ENCODE measurements at places on chromosomes 5 and 9.

GRCh38 chr5:57577432-57578175 is 95.0 kb upstream of the ACTBL2 start:
- DNase-seq = no peak

GRCh38 chr5:108650997-108651396 is 96.7 kb upstream of the FER start:
- DNase-seq = no peak

GRCh38 chr5:110070836-110071235 is 381.1 kb downstream of the MAN2A1 start:
- no peak for DNase-seq

- peak; percentile 56 for DNase-seq
Observed at GRCh38 chr5:147949711-147950573, 43.6 kb upstream of the C5orf46 start.

DNA sequence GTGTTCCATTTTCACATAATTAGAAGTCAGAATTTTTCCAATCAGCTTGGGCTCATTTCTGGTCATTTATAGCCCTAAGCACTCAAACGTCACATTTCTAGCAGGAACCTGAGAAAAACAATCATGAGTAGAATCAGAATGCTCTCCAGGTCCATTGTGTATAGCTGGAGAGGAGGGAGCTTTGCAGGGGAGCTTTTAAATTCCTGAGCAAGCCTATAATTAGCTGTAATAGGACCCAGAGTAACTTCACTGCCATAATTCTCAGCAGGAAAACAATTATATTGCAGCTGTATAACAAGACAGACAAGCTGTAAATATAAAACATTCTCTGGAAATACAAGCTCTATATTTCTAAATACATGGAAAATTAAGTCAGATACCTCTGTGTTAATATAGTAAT is 637.6 kb upstream of the SGCD start:
- no peak for DNase-seq

GRCh38 chr5:95655575-95655974 is 9.0 kb downstream of the RFESD start:
- DNase-seq = no peak

GRCh38 chr9:92122061-92122460 is 6.8 kb upstream of the SPTLC1 start:
- no peak for DNase-seq

GRCh38 chr5:102668220-102668932 is 86.7 kb upstream of the PAM start:
- no peak for DNase-seq

- DNase-seq = no peak
Observed at GRCh38 chr9:114853071-114853855, 47.4 kb upstream of the TNFSF15 start.

GRCh38 chr5:67453111-67453905 is 256.7 kb upstream of the CD180 start:
- no peak for DNase-seq

DNA sequence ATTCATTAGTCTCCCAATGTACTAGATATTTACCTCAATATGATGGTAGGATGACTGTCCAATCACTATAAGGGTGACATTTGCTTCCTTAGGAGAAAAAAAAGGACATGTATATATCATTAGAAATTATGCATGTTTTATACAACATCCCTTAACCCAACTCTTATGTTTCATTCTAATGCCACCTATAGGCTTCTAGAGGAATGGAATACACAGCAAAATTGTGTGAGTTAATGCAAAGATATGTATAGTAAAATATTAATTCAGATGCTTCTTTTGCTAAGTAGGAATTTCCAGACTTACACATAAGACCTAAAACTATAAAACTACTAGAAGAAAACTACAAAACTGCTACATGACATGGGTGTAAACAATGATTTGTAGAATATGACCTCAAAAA is 3.5 kb downstream of the PRXL2C start:
- DNase-seq = no peak

DNA sequence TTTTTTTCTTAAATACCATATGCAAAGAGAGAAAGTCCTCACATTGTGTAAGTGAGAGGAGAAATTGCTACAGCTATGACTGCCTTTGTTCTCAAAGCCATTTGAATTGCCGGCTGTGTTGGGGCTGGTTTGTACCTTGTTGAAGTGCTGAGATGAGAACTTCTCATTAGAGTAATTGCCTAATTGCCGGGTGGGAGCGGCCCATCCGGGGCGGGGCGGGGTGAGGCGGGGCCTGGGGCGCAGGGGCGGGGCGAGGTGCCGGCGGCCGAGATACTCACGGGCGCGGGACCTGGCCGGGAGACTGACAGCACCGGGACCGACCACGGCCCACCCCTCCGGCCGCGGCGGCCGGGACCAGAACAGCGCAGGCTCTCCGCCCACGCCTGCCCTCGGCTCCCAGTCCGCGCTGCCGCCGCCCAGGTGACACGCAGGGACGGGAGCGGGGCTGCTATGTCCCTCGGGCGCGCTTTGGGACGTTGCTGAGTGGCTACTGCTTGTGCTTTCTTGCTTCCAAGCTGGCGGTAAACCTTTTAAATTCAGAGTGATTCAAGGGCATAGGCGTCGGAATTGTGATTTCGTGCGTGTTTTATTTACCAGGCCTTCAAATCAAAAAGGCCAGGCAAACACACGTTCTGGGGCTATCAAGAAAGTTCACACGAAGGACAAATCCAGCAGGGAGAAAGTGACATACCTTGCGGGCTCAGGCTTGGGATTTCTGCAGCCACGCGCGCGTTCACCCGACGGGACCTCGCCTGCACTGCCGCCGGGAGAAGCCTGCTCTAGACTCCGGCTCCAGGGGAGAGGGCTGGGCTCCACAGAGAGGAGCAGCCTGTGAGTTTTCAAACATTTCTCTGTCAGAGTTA is 269.1 kb downstream of the FANCC start:
- no peak for DNase-seq

DNA sequence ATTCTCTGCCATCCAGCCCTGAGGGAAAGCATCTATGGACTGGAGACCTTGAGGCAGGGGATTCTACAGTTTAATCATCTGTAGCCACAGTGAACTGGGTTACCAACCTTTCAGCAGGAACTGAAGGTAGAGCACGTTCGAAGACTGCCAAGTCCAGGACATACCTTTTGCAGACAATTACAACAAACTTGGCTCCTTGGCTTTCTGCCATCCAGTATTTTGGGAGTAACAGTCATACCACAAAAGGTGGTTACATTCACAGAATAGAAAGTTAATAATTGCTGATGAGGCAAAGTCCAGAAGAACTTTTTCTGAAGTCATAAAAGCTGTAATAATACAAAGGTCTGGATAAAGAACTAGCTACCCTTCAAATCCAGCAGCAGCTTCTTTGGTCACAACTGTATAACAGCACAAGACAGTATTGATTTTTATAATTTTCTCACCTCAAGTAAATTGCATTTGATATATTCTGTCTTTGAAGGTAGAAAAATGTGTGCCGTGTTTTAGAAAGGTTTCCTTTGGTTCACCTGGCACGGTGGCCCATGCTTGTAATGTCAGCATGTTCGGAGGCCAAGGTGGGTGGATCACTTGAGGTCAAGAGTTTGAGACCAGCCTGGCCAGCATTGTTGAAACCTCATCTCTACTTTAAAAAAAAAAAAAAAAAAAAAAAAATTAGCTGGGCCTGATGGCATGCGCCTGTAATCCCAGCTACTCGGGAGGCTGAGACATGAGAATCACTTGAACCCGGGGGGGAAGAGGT is 236.6 kb downstream of the NR3C1 start:
- DNase-seq = no peak

GRCh38 chr5:8391911-8392310 is 523.0 kb downstream of the MTRR start:
- DNase-seq = no peak

GRCh38 chr9:119758990-119759389 is 389.8 kb upstream of the BRINP1 start:
- DNase-seq = no peak

DNA sequence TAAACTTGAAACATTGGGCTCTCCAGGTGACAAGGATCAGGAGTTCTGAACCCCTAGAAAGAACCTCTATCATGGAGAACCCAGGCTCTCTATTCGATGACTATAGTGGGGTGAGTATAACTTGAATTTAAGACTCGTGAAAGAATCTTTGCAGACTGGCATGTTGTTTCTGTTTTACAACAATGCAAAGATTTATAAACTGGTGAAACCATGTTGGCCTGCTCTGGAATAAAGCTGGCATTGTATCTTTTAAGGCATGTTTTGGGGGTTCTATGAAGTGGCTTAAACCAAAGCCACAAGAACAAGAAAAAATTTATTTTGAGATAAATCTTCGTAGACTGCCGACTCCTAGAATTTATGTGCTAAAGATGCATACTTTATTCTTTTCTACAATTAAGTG is 9.8 kb upstream of the GDNF start:
- no peak for DNase-seq

GRCh38 chr5:130762031-130762430 is 403.0 kb downstream of the HINT1 start:
- DNase-seq = no peak

DNA sequence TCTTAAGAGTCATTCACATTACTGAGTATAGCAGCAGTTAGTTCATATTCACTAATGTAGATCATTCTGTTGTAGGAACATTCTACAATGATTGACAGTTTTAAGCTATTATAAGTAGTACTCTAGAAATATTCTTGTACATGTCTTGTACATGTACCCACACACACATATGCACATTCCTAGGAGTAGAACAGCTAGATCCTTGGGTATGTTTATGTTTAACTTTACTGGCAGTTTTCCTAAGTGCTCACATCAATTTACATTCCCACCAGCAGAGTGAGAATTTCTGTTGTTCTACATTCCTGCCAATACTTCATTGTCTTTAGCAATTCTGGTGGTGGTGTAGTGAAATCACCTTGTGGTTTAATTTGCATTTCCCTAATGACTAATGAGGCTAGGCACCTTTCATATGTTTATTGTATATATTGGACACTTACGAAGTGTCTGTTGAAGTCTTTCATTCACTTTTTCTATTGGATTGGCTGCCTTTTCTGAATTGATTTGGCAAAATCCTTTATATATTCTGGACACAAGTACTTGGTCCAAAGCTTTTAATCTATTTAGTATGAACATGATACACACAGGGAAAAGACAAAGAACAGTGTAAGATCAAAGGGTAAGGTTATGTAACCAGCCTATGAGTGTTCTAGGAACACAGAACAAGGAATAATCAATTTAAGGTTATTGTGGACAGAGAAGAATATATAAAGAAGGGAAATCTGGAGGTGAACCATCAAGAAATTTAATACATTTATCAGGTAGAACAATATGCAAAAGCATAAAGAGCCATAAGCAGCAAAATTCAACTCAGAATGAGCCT is 95.6 kb downstream of the MLLT3 start:
- DNase-seq = no peak
